ENCODE measurements at places on chromosomes 4 and X.

DNA sequence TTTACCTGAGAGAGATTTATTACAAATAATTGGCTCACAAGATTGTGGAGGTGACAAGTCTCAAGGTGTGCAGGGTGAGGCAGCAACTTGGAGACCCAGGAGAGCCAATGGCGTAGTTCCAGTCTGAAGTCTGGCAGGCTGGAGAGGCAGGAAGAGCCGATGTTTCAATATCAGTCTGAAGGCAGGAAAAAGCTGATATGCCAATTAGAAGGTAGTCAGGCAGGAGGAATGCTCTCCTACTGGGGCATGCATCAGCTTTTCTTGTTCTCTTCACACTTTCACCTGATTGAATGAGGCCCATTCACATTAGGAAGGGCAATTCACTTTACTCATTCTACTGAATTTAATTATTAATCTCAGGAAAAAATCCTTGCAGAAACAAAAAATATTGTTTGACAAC lies 1351.7 kb upstream of the ADGRL3 start:
- DNase-seq = no peak

GRCh38 chr4:2363951-2364653 lies 54.3 kb downstream of the ZFYVE28 start:
- DNase-seq = no peak

DNA sequence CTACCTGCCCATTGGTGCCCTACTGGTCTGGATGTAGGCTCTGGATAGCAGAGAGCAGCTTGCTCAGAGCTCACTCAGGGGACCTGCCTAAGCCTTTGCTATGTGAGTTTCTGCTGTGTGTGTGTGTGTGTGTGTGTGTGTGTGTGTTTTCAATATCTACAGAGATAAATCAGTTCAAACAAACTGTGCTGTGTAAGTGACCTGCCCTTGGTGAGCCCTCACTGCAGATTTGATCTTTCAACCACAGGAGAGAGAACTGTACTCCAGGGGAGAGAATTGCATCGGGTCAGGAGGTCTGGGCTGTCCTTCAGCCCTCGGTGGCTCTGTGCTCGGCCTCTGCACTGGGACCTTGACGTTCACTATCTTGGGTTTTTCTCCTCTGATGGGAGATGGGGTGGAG lies 35.0 kb upstream of the CDKN2AIP start:
- DNase-seq = no peak

DNA sequence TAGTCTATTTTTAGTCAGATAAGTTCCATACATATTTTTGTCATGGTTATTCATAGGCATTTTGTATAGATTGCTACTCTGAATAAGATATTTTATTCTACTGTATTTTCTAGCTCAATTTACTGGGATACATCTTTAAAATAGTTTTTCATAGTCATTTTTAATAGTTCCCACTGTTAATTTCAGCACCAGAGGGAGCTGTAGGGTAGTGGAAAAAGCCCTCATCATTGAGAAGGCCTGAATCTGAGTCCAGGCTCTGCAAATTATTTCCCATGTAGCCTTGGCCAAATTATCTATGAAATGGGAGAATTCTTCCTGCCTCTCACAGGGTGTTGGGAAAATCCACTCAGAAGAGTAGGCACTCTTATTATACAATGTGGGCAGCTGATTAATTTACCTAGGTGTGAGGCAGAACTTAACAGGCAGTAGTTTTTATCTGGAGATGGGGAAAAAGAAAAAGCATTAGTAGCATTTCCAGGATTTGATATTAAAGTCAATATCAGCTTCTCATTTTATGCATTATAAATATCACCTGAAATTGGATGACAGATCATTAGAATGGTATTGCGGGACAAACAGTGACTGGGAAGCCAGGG lies 102.9 kb upstream of the PAQR3 start:
- DNase-seq = peak; percentile 11

- DNase-seq = no peak
Measured at GRCh38 chrX:87961471-87961870, 443.9 kb downstream of the KLHL4 start.

DNA sequence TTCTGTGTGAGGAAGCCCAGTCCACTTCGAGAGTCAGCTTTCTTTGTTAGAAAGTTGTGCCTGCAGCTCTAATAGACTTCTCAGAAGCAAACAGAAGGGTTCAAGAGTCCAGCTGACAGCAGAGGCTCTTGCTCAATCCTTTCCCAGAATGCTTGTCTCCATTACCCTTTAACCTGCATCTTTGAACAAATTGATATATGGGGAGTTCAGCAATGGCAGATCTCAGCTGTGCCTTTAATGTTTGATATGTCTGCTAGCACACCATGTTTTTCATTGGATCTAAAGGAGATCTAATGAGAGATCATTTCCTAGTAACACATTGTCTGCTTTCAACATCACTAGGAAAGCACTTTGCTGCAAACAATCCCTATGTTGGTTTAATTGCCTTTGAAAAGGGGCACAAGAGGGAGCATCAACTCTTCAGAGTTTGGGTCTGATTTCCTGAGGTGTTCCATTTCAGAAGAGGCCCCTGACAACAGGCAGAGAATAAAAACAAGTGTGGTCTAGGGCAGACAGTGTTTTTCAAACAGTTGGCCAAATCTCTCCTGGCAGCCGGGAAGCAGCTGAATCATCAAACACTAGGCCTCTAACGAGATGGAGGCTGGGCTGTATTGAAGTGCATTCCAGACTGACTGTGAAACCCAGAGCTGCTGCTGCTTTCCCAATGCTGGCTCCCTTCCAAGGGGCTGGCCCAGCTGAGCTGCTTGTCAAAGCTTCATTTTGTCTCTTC lies 55.5 kb downstream of the LUZP4 start:
- DNase-seq = peak; percentile 90

DNA sequence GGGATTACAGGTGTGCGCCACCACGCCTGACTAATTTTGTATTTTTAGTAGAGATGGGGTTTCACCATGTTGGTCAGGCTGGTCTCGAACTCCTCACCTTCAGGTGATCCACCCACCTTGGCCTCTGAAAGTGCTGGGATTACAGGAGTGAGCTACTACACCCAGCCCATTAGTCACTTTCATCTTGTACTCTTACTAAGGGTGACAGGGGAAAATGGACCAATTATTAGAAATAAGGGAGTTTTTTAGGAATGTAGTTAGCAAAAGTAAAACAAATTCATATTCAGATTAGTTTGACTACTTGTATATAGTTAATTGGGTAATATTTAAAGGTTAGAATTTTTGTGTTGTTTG lies 26.1 kb downstream of the SMARCA5 start:
- no peak for DNase-seq

GRCh38 chrX:13254076-13254785 lies 65.6 kb downstream of the ATXN3L start:
- DNase-seq = no peak

DNA sequence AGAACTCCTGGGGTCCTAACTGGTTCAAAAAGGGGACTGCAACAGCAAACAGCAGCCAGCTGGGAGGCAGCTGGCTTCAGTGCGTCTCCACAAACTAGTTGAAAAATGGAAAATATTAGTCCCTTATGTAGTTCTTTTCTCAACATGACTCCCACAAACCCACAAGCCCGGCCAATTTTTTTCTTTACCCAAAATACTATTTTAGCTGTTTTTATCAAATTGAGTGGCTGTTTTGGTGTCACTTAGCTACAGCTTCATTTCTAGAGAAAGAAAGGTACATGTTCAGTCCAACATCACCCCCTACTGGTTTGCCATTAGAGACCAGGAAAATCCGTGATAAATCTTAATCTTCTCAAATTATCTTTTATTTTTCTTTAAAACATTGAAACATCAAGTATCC lies 97.2 kb downstream of the GUCY2F start:
- DNase-seq = peak; percentile 32

DNA sequence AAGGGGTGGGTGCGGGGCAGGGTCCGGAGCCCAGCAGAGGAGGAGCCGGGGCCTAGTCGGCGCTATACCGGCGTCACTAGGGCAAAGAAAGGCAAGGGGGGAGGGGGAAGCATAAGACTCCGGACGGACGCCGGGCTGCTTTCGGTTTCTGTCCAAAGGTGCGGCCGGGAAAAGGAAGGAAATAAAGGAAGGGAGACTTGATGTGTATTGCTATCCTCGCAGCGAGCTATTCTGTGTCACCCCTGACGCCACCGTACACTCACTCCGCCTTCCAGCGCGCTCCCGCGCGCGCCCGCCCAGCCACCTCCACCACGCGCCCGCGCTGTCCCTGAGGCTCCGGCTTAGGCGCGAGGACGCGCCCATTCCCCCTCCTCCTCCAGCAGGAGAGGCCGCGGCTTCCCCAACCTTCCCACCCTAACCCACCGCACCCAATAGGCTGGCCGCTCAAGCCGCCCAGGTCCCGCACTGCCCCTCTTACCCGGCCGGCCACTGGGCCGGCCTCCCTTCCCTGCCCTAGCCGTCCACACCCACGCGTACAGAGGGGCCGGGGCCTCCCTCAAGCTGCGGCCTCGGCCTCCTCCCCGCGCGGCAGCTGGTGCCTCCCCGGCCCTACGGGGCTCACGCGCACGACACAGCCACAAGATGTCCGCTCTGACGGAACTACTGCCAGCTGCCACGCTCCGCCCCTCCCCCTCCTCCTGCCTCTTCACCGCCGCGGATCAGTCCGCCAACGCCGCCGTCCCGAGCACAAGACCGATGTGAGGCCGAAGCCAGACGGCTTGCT lies at the start of gene UBE2D3:
TSS of gene UBE2D3 (minus strand) at position 662 of the 784 bp plus-strand sequence. CDS start 1,043 bp downstream, outside the sequence.
- DNase-seq = peak; percentile 94

DNA sequence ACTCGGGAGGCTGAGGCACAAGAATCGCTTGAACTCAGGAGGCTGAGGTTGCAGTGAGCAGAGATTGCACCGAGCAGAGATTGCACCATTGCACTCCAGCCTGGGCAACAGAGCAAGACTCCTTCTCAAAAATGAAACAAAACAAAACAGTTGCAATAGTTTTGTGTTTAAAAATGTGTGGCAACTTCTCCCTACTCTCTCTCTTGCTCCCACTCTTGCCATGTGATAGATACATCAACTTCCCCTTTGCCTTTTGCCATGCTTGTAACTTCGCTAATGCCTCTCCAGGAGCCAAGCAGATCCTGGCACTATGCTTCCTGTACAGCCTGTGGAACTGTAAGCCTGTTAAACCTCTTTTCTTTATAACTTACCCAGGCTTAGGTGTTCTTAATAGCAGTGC lies 52.5 kb upstream of the INTU start:
- DNase-seq = no peak

- DNase-seq = peak; percentile 94
Measured at GRCh38 chrX:49073601-49074575, at the start of gene PRAF2. TSS of gene PRAF2 (minus strand) at chrX:49074002. CDS start at chrX:49073987, 15 bp downstream.

GRCh38 chrX:150038986-150039599 lies 100.8 kb upstream of the EOLA2 start:
- no peak for DNase-seq

DNA sequence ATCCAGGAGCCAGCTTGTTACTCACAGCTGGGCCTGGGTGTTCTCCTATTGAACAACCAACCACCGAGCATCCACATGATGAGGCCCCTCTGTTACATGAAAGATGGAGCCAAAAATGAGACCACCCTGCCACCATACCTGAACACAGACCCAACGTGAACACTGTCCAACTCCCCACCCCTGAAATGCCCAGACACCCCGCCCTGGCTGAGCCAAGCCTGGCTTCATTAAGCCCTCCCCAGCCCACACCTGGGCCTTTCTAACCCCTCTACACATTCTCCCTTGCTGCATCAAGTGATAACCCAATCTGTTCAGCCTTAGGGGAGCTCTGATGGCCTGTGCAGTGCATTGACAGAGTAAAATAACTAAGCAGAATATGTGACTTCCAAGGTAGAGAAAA lies 80.7 kb downstream of the EVC start:
- DNase-seq = no peak

DNA sequence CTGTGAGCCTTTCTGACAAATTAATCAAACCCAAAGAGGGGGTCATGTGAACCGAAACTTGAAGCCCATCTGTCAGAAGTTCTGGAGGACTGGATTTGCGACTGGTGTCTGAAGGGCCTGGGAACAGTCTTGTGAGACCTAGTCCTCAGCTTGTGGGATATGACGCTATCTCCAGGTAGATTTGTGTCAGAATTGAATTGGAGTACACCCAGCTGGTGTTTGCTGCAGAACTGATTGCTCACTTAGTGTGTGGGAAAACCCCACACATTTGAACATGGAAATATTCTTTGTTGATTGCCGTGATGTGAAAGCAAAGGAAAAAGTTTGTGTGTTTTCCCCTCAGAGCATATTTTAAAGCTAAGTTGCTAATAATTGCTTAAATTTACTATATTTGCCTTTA lies 30.3 kb upstream of the TMSB15B start:
- no peak for DNase-seq

DNA sequence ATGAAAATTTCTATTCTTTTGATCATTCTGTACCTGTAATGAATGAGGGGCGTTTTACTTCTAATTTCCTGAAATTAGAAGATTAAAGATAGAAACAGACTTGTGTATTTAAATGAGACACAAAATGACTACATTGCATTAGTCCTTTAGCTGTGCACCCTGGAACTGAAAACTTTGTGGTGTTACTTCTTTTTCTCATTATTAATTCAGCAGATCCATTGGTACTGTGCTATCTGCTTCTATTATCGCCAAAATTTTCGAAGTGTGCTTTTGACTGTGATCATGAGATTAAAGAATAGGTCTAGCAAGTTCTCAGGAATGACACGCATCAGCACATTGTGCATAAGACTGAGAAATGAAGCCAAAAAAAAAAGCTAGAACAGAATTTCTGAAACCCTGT lies 1938.9 kb upstream of the TENM3 start:
- DNase-seq = no peak

- DNase-seq = no peak
Measured at GRCh38 chr4:170868170-170868569, 778.4 kb upstream of the AADAT start.

GRCh38 chr4:147829401-147830101 lies 97.7 kb downstream of the ARHGAP10 start:
- no peak for DNase-seq

DNA sequence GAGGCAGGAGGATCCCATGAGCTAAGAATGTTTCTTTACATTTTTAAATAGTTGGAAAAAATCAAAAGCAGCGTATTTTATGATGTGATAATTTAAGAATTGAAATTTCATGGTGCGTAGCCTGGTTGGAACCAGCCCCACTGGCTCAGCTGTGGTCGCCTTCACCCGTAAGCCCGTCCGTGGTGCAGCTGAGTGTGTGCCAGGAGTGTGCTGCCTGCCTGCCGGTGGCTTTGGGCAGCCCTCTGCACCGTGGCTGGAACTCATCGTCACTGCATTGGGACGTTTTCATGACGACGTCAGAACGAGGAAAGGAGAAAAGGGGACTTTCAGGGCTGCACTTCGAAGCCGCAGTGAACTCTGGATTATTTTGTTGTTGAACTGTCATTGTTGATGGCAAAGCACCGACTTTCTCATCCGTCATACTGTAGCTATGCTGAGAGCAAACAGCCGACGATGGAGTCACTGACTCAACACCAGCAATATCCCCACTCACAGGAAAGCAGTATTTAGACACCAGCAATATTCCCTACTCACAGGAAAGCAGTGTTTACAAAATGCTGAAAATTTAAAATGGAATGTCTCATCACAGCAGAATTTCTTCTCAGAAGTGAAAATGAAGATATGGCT lies 35.1 kb downstream of the PCGF3 start:
- no peak for DNase-seq
